ENCODE measurements at places on chromosomes 7 and 10.

DNA sequence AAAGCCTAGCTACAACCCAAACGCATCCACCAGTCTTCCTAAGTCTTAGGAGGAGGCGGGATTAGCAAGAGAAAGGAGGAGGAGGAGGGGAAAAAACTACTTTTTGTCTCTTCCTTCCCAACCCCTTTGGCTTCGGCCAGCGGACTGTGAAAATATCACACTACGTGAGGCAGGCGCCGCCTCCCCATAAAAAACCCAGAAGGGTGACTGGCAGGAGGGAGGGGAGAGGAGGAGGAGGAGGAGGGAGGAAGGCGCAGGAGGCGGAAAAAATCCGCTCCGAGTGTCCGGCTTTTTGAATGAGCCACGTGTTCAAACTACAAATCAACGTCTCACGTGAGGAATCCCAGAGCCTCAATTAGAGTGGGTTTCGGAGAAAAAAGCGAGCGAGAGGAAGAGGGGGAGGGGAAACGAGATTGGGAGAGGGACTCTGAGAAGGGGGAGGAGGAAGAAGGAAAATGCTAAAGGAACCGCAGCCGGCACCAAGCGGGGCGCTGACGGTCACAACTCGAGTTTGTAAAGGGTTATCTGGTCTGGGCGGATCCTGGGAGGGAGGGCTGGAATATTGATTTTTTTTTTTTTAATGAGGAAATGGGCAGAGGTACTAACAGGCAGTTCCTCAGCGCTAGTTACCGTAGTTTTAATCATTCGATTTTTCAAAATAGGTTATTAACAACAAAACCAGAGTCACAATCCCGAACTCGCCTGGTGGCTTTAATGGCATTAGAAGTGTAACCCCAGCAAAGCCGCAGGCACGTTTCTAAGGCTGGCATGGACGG lies at the start of gene IGF2BP3:
Gene IGF2BP3 (minus strand): TSS at position 162 of the 776 bp plus-strand sequence. CDS start 381 bp downstream, outside the sequence.
- DNase-seq: no peak

DNA sequence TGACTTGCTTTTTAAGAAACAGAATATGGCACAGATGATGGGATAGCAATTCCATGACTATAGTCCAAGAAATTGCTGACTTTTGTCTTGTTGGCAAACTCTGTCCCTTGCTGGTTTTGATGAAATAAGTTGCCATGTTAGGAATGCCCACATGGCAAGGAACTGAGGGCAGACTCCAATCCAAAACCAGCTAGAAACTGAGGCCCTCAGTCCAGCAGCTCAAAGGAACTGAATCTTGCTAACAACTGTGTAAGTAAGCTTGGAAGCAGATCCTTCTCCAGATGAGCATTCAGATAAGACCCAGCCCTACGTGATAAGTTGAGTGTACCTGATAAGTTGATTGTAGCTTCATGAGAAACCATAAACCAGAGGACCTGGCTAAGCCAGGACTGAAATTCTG lies 64.3 kb upstream of the BMPER start:
- DNase-seq: no peak

- DNase-seq: no peak
Observed at GRCh38 chr10:116476461-116476860, 48.8 kb downstream of the PNLIPRP3 start.

- no peak for DNase-seq
Observed at GRCh38 chr10:35752469-35753461, 110.7 kb upstream of the FZD8 start.

- DNase-seq: no peak
Observed at GRCh38 chr7:6451224-6451705, 3.5 kb upstream of the DAGLB start.

- no peak for DNase-seq
Observed at GRCh38 chr10:15439341-15439842, 68.3 kb upstream of the FAM171A1 start.

- DNase-seq: no peak
Observed at GRCh38 chr10:7813481-7813880, 4.8 kb upstream of the TAF3 start.

DNA sequence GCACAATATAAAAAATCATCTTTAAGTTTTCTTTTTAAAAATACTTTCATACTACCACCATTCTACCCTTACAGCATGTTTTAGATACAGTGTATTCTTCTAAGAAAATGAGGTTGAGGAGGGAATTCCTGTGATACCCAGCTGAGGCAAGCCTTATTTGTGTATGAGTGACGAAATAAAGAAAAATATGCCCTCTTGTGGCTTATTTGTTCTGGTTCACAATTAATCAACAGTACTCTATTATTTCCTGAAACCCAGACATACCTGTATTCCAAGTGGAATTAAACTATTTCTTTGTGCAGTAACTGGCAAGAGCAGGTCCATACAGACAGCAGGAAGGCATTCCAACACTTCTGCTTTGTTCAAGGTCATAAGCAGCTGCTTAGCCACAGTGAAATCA lies 4.5 kb upstream of the SEMA3D start:
- DNase-seq: no peak

DNA sequence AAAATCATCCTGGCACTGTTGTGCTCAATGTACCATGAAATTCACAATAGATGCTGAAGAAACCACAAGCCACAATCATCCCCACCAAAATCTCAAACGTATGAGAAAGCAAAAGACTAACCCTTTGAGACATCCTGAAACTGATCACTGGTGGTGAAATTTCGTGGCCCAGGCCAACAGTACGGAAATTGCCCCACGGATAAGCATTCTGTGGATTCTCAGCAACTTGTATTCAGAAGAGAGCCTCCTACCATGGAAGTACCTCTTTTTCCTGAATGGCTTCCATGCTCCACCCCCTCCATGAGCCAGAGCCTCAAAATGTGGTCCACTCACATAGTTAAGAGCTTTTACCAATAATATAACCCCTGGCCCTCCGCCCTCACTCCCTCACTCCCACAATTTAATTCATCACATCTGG lies 163.9 kb upstream of the AUTS2 start:
- DNase-seq: no peak

DNA sequence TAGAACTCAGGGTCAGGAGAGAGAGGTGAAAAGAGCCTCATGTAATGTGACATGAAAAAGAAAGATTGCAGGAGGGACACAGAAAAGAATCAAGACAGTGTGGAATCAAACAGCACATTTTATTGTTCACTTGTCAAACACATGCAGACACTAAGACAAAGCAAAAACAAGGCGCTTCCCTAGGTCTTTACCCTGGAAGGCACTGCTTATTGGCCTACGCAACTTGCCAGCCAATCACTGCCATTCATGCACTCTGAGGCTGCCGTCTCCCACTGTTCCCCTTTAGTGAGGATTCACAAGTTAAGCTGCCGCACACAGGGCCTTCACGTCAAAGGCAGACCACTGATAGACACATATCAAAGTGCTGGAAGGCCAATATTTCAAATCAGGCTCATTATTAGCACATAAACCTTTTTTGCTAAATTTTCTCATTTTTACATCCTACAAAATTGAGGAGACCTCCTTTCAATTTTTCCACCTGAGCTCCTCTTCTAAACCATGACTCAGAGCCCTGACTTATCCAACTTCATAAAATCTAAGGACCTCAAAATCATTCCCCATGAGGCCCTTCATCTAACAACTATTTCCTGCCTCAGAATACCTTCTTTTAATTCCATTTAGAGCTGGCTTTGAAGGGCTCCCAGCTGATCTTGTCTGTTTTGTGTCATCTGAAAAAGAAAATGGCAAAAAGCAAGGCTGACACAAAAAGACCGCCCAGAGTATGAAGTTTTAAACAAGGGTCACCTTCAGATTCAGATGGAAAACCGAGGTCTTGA lies 149.4 kb downstream of the CHCHD3 start:
- no peak for DNase-seq

DNA sequence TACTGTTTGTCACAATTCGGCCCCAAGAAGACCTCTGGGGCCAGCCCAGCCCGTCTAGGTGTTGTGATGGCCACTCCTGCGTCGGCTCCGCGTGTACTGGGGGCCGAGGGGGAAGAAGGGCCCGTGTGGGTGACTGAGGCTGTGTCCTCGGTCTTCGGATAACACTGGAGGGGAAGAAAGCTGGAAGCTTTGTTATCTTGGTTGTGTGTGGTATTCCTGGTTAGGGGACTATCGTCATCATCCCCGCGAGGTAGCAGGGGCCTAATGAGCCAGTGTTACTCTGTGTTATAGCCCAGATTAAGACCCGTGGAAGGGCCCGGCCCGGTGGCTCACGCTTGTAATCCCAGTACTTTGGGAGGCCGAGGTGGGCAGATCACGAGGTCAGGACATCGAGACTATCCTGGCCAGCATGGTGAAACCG lies 854 bp downstream of the MTG1 start:
- peak; percentile 45 for DNase-seq

GRCh38 chr10:32988604-32989003 lies 30.6 kb upstream of the ITGB1 start:
- DNase-seq: no peak

- no peak for DNase-seq
Observed at GRCh38 chr7:151764056-151764920, 112.6 kb downstream of the PRKAG2 start.

- DNase-seq: no peak
Observed at GRCh38 chr10:126060261-126060931, 164.0 kb downstream of the FANK1 start.
